ENCODE measurements at places on chromosomes 7 and 10.

GRCh38 chr7:140314573-140315480 lies 83.5 kb downstream of the SLC37A3 start:
- no peak for DNase-seq

DNA sequence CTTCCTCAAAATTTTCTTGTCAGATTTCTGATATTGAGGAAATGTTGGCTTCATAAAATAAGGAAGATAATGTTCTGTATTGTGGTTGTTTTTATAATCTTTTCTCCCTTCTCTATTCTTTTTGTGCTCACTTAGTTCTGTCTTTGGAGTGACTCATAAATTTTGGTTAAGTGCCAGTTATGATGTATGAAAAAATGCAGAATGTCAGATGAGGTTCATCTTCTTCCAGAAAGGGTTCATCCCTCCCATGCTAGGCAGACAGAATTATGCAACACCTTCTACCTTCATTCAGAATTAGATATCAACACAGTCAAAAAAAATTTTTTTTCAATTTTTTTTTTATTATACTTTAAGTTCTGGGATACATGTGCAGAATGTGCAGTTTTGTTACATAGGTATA lies 36.6 kb upstream of the CYP2C19 start:
- no peak for DNase-seq

DNA sequence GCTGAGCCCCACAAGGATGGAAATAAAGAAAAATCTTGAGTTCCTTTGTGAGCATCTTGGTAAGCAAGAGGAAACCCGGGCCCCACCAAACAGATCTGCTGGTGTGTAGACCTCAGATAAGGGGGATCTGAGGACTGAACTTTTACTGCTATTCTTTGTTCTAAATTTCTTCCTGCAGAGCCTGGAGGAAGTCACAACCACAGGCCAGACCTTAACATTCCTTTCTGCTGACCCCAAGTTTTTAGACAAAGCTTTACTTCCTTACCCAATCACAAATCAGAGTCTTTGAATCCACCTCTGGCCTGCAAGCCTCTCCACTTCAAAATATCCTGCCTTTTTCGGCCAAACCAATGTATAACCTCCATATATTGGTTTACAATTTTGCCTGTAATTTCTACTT lies 352.6 kb upstream of the AUTS2 start:
- no peak for DNase-seq

DNA sequence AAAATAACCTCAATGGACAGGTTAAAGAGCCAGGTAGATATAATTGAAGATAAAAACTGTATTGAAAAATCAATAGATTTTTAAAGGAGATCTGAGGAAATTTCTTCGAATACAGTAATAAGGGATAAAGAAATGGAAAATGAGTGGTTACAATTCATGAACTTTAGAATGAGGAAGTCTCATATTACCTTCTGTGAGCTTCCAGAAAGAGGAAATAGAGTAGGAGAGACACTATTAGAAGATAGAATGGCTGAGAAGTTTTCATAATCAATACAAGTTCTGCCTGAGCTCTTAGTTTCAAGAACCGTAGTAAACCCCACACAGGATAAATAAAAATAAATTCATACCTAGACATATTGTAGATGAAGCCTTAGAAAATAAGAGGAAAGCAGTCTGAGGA lies 11.5 kb downstream of the SDK1 start:
- no peak for DNase-seq

GRCh38 chr7:69673074-69673473 lies 74.8 kb downstream of the AUTS2 start:
- DNase-seq, result no peak

- no peak for DNase-seq
These were observed 74.0 kb upstream of the ITGB1 start for GRCh38 chr10:33031815-33032653.

DNA sequence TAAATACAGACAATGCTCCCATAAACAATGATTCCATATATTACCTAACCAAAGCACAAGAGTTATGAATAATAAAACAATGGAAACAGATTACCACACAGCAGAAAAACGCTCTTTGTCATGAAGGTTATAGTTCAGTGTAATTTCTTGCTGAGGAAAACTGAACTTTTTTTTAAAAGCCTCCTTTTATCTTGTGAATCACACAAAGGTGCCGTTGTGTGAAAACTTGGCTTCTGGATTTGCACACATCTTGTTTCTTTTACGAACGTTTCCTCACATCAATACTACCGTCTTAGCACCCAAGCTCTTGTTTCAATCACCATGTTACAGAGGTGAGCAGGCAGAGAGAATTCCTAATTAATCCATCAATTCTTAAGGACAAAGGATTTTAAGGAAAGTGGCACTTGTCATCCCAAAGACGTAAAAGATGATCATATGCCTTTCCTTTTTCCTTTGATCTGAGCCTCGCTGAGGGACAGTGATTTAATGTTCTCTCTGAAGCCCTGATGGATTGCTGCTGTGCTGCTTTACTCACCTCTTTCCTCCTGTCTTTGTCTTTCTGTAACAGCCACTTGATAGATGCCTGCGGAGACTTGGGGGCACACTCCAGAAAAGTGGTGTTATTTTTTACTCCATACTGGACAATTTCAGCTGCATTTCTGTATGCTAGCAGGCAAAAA lies 110.1 kb downstream of the CD36 start:
- no peak for DNase-seq

GRCh38 chr10:95505641-95506040 lies 55.5 kb downstream of the SORBS1 start:
- no peak for DNase-seq

- DNase-seq, result no peak
These were observed 28.8 kb downstream of the RRP12 start for GRCh38 chr10:97372233-97372875.

- DNase-seq, result no peak
These were observed 39.8 kb downstream of the ELFN1 start for GRCh38 chr7:1709900-1710299.

- DNase-seq, result no peak
These were observed 633.4 kb downstream of the PARD3 start for GRCh38 chr10:34181553-34182300.

GRCh38 chr7:70208236-70209063 lies 610.2 kb downstream of the AUTS2 start:
- no peak for DNase-seq

DNA sequence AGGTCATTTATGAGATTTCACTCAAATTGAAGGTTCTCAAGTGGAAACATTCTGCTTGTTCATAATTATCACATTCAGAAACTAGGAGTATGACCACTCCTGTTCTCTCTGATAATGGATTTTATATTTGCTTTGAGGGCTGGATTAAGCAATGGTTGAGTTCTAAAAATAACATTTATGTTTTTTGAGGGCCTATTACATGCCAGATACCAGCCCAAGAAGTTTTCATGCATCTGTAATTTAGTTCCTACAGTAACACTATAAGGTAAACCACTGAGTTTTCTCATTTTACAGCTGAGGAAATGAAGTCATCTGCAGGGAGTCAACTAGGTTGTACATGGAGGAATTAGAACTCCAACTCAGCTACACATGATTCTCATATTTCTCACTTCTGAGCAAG lies 25.5 kb upstream of the NKX2-3 start:
- DNase-seq, result no peak

DNA sequence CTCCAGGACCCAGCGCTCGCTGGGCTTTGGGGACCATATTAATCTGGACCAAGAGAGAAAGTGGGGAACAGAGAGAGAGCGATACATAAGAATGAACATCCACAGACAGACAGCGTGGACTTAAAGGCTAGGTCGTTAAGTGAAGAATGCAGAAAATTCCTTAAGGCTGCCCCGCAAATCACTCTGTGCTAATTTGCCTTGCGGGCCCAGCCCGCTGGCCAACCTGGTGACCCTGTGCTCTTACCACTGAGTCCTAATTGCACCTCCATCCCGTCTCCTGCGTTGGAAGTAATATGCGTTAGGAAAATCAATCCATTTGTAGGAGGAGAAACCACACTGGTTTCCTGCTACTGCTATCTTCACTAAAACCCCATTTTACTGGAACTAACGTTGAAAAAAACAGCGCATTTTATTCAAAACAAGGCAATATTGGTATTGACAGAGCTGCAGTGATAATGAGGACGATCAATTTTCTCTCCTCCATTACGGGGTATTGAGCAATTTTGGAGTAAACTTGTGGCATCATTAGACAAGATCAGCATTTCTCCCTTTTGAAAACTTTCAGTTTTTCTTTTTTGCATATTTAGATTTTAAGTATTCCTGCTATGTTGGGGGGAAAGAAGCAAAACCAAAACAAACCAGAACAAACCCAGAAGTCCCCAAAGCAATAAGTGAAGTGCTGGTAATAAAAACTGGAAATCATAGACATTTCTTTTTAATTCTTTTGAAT lies 85.2 kb downstream of the WDFY4 start:
- no peak for DNase-seq

DNA sequence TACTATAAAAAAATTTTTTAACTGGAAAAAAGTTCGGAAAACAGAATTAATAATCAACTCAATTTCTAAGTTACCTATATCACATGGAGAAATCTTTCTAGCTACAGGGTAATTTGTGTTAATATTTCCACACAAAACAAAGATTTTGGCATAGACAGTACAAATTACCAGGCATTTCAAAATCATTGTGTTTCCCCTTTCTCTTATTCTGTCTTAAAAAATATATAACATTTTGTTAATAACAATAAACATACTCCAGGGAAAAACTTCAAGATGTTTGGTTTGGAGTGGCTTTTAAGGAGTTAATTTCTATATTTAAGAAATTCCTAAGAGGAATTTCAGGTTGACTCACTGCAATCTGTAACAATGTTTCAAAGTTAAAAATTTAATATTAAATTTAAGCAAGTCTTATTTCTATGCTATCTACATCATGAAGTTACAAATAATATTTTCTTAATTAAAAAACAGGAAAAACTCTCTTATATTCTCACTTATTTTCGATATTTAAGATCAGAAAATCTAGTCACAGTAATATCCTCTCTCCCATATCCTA lies 132.6 kb downstream of the NRBF2 start:
- no peak for DNase-seq

DNA sequence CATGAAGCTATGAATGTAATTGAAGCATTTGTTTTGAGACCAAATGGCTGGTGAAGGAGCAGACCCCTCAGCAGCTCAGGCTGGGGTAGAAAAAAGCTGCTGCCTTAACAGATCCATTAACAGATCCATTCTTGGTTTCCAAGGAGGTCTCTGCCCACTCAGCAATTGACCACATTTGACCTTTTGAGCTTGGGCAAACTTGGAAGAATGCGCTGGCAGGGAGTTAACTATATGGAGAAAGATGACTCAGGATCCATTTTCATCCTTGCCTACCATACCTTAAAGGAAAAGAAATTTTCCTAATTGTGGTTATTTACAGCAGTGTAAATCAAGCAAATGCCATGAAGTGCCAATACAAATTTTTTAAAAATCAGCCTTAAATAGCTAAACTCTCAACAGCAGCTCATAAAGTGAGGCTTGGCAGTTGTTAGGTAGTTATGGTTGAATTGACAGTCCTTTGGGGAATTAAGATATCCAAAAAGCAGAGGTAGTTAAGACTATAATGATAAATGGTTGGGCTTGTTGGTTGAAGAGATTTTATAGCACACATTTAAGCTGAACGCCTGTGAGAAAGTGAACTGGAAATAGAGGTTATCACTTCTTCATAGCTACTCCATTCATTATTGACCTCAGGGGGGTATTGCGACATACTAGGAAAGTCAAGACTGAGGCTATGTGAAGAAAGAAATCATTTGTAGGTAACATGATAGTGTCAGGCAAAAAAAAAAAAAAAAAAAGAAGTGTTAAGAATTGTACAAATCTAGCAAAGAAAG lies 83.9 kb downstream of the MKX start:
- no peak for DNase-seq

- no peak for DNase-seq
These were observed 301.1 kb upstream of the LYZL1 start for GRCh38 chr10:28987555-28988320.

DNA sequence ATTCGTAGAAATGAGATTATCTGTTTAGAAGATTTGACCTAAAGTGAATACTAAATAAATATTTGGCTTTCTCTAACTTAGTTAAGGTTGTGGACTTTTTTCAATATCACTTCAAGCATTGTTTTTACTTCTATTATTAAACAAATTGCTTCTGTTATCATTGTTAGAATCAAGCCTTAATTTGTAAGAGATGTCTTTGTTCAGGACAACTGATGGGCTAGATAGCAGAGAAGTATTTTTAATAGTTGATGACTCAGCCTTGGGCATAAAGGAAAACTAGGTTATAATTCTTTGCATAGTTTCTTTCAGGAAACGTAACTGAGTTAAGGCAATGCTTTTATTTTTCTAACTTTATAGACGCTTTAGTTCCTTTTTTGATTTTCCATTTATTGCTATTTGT lies 128.8 kb upstream of the SMIM30 start:
- DNase-seq, result no peak

DNA sequence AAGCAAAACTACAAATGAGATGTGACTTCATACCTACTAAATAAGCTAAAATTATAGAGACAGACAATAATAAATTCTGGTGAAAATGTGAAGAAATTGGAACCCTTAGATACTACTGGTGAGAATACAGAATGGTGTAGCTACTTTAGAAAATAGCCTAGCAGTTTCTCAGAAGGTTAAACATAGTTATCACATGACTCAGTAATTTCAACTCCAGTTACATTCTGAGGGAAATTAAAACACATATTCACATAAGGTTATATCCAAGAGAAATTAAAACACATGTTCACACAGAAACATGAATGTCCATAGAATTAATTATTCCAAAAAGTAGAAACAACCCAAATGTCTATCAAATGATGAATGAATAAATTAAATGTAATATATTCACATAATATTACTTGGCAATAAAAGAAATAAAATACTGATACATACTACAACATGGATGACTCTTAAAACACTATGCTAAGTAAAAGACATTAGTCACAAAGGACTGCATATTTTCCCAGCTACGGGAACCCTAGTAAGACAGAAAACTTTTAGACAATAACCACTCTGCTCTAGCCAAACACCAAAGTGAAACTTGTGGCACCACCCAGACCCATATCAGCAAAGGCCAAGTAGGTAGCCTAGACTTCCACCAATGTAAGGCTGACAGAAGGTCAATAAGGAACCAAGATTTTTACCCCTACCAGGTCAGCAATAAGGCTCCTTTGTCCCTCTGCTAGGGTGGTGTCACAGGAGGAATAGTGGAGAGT lies 25.1 kb downstream of the SLC25A40 start:
- no peak for DNase-seq

DNA sequence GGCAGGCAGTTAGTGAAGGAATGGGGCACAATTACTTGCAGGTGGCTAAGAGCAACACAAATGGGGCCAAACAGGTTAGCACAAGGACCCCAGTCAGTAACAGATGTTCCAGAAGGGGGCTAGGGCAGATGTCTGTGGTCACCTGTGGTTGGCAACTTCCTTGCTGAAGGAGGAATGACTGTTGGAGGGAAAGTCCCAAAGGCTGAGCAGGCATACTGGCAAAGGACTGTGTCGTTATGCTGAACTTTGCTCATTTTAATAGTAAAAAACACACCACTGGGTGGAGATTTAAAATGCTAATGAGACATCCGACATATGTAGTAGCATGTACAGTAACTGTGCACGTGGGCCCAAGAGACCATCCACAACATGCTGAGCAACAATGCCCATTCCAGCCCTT lies 511.6 kb downstream of the CALN1 start:
- peak; percentile 46 for DNase-seq

GRCh38 chr7:140621401-140622021 lies 19.1 kb downstream of the DENND2A start:
- DNase-seq, result no peak

- peak; percentile 40 for DNase-seq
These were observed 986 bp downstream of the NRP1 start for GRCh38 chr10:33333260-33334101.

- DNase-seq, result no peak
These were observed 60.4 kb upstream of the KCNIP2 start for GRCh38 chr10:101903827-101904550.
